Iris pigment epithelial cell (primary cell): ENCODE measurements at places on chromosomes 5 and 9.
A peak's percentile ranks its signal among the peaks of the same experiment; 100 is the strongest.

GRCh38 chr5:169904508-169904907, 75.8 kb downstream of the INSYN2B start:
- DNase-seq, result no peak

DNA sequence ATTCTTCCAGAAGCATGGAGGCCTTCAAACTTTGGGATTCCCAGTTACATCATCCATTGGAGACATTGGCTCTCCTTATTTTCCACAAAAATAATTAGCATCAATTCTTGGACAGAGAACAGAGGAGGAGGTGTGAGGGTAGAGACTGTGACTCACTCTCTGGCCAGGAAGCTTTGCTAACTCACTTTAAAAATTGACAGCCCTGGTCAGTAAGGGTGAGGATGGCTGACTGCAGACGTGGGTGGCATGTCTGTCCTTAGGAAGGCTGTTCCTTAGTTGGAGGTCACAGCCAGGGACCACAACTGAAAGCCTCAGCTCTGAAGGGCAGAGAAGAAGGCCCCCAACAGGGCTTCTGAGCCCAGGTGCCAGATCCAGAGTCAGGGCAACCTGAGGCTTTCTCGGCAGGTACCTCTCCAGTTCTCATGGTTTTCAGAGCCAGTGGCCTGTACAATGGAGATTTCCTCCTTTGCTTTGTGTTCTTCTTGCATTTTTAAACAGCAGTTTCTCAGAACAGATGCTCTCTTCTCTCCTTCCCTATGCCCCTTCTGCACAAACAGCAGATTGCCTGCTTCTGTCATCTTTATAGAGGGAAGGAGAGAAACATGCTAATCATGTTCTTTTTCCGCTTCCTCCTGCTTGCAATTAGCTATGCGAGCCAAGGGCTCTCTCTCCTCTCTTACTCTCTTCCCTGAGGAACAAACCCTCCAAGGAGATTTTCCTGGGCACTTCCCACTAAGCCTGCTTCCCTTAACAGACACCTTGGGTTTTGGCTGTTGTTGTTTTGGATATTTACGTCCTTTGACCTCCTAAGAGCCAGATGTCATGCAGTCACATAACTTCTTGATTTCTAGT, 92.5 kb upstream of the ZNF366 start:
- peak; percentile 69 for DNase-seq

- peak; percentile 60 for DNase-seq
These were observed 308.2 kb upstream of the PRR16 start for GRCh38 chr5:120155873-120156272.

DNA sequence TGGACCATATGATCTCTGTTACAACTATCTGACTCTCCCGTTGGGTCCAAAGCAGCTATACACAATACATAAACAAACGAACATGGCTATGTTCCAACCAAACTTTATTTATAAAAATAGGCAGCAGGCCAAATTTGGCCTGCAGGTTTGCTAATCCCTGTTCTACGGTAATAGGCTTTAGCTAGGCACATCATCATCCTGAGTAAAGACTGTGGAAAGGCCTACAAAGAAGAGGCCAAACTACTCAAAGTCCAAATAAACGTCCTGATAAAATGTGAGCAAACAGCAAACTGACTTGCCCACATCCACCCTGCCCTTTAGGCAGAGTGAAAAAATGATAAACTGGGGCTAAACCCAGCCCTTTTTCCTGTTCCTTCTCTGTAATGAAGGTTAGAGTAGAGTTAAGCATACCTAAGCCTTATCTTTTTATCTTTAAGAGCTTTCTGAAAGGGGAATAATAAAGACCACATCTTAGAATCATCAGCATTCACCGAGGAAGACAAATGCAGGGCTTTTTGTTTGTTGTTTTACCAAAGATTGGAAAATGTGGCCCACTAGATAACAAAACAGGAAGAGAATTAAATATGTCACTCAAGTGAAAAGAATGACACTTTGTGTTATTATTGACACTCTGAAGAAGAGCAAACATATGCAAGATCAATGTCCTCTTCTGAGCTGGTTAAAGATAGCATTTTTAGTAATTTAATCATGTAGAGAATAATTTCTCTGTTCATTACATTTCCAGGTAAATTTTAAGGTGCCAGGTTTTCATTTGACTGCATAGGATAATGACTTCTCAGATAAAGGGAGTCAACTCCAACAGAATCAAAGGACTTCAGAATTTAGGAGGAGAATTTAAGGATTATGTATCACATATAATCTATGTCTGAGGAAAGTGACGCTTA, 160.0 kb upstream of the GNA14 start:
- DNase-seq, result peak; percentile 17

GRCh38 chr5:163660486-163660885, 155.1 kb downstream of the MAT2B start:
- DNase-seq, result no peak

DNA sequence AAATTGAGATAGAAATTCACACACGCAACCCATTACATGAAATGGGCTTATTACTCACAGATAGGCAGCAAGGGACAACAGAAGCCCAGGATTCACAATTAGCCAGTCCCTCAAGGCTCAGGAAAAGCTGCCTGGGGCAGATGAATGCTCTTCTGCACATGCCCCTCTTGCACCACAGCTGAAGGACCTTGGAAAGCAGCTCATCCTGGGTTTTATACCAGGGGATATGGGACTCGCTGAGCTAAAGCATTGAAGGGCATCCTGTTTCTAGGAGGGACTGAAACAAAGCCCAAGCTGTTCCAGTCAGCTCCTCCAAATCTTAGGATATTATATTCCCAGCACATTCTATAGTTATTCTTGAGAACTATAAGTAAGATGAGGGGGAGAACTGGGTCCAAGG, 15.7 kb upstream of the TTC1 start:
- no peak for DNase-seq

GRCh38 chr9:121499427-121500164, at the start of gene GGTA1:
TSS of gene GGTA1 (minus strand) at chr9:121499844. CDS start at chr9:121467922, 31,922 bp downstream.
- DNase-seq, result peak; percentile 56

DNA sequence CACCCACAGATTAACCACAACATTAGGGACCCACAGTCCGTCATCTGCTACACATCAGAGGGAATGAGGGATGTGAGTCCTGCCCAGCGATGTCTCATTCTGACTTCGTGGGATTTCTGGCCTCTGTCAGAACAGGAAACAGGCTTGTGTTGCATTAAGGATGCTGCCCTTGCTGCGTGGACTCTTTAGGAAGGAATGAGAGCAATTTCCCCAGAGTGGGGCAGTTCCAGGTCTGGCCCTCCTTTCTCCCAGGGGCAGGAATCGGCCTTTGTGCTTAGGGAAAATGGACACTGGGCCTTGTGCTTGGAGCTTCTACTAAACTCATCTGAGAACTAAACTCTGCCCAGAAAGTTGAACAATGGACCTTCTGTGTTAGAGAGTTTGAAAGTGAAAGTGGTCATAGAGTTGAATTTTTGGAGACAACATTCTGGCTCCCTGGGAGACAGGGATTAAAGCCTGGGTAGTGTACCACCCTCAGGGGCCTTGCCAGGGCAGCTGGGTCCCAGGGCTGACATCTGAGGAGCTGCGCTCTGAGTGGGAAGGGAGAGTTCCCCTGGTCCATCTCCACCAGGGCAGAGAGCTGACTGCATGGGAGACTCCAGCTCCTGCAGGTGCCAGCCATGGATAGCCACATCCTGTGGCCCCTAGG, 37.8 kb upstream of the S1PR3 start:
- peak; percentile 69 for DNase-seq
